ENCODE measurements at places on chromosomes 2 and 18.

DNA sequence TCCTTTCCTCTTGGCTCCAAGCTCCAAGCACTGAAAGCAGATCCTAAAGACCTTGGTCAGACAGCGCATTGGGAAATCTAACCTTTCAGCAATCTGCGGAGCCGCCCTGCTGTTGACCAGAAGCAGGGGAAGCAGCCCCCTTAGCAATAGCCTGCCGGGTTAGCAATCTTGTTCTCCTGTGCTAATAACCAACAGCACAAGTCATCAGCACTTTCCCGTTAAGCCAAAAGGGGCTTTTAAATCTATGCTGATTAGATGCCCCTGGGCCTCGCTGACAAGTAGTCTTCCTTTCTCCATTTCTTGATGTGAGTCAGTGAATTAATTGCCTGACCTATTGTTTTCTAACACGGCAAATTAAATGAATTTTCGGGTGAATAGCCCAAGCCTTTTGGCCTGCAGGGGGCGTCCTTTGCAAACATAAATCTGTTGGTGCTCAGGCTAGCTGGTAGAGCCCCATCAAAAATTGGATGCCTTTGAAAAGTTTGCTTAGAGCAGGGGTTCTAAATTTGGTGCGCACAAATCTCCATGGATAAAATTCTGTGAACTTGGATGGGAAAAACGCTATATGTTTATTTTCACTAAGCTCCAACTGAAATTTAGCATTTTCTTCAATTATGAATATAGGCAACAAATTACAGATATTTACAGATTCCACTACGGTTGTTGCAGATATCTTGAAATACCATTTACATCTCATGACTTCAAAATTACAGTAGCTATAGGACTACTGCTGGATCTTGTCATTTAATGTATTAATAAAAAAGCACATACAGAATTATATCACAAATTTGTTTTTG lies 24.6 kb downstream of the MAIP1 start:
- DNase-seq: peak; percentile 18

DNA sequence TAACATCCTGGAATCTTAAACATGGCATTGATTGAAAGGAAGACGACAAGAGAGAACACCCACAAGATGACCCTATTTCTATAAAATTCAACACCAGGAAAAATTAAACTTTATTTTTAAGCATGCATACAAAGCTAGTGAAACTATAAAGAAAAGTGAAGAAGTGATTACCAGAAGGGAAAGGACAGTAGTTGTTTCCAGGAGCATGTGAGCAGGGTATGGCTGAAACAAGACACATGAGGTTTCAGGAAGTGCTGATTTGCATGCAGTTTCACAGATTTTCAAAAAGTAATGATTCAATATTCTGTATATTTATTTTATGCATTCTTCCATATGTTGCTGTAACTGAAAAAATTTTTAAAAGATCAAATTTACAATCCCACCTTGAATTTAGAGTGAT lies 24.6 kb upstream of the DAW1 start:
- no peak for DNase-seq

GRCh38 chr2:141311430-141311829 lies 819.4 kb downstream of the LRP1B start:
- no peak for DNase-seq

- no peak for DNase-seq
Observed at GRCh38 chr18:34550156-34550555, 159.9 kb upstream of the DTNA start.

- no peak for DNase-seq
Observed at GRCh38 chr2:133977405-133977804, 276.5 kb upstream of the MGAT5 start.

- DNase-seq: no peak
Observed at GRCh38 chr18:22132258-22132657, 37.1 kb upstream of the GATA6 start.

GRCh38 chr2:133255360-133255759 lies 312.9 kb downstream of the NCKAP5 start:
- DNase-seq: no peak

- no peak for DNase-seq
Observed at GRCh38 chr2:18610090-18610489, 20.7 kb upstream of the NT5C1B start.

GRCh38 chr2:48049371-48049770 lies 143.1 kb upstream of the FBXO11 start:
- DNase-seq: no peak

DNA sequence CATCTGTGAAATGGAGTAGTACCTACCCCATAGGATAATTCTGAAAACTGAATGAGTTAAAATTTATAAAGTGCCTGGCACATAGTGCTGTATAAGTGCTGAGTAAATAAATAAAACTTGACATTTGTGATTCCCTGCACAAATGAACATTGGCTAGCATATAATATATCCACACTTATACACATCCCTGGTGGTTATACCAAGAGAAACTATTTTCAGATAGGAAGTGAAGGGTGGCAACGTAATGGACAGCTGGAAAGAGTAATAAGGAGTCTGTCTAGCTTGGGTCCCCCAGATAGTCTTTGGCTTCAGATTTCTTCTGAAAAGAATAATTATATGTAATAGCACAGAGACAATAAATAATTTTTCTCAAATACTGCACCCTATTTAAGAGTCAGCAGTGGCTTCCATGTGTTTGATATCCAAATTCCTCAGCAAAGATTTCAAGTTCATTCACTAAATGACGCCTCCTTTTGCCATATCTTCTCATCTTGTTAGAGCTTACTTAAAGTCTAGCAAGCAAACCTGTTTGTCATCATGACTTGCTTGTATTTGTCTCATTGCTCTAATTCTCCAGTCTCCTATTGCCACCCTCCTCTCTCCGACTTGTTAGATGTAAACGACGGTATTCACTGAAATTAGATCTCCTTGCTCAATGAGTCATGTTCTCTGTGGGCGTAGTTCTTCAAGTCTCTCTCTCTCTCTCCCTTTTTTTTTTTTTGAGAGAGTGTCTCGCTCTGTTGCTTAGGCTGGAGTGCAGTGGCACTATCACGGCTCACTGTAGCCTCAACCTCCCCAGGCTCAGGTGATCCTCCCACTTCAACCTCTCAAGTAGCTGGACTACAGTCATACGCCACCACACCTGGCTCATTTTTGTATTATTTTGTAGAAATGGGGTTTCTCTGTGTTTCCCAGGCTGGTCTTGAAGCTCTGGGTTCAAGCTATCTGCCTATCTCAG lies 8.7 kb upstream of the ADGRF3 start:
- no peak for DNase-seq

DNA sequence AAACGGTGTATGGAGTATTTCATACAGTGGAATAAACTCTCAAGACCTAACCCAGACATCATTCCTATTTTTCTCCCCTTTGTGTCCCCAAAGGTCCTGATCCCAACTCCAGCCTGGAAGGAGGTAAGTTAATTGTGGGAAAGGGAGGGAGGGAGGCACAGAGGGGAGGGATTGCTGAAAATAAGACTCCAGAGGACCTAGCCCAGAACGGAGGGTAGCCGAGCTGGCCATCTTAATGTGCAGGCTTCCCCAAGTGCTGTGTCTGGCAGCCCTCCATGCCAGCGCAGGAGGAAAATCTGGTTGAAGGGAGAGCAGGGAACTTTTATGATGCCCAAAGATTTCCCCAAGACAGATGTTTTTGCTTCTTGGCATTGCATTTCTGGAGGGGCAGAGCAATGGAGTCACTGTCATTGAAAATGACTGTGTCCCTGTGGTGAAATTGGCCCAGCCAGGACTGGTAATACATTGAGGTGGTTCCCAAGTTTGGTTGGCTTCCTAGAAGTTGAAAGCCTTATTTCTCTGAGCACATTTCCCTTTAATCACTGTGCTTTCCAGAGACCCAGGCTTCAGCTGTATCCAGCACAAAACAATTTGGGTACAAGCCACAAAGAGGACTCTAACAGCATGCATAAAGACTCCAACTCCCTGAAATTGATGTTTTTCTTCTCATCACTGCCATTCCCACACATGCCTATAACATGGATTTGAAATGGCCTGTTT lies 202.7 kb downstream of the AGPS start:
- DNase-seq: no peak

DNA sequence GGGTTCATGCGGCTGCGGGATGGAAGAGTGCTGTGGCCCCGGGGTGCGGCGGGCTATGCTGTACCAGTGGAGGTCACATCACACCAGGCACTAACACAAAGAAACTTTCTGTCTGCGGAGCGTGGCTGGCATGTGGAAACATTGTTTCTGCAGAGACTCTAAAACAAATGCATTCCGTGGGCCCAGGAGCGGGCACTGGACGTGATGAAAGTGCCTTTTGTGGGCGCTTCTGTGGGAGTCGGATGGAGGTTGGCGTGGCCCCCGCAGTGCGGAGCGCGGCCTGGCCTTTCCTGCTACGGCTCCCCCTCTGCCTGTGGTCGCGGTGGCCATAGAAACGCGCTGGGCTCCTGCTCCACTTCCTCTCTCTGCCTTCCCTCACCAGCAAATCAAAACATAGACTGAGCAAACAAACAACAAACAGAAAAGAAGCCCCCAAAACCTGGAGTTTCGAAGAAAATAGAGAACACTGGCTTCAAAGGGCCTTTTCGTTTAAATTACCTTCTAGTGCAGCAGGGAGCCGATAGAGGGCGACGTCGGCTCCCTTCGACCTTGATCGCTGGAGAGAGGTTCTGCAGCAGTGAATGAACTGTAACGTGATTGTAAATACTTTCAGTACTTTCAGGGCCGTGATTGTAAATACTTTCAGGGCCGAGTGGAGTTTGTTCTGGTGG lies 51.4 kb downstream of the KIF5C start:
- DNase-seq: peak; percentile 35
